Stimulated activated CD8-positive, alpha-beta memory T cell treated with anti-CD3 and anti-CD28 coated beads, Interleukin-15, amount 100 ng/mL, for 48 hours (primary cell): ENCODE measurements at places on chromosomes 5 and 9.
A peak's percentile ranks its signal among the peaks of the same experiment; 100 is the strongest.

DNA sequence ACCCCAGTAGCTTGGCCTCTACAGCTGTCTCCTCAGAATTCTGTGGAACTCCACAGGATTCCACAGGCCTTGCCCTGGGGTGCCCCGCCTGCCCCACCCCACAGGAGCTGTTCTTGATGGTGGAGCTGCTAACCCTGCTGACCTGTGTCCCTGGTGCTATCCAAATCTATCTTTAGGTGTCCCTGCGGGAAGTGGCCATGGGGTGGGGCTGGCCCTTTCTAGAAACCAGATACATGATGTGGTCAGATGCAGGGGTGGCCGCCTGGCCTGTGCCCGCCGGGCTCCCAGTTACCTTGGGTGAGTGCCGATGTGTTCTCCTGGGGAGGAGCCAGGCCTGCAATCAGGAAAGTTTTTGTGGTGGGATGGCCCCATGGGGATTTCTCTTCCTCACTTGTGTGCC lies 34.2 kb downstream of the WNK2 start:
- no peak for DNase-seq

GRCh38 chr9:77085416-77085815 lies 66.0 kb downstream of the FOXB2 start:
- DNase-seq, result no peak

GRCh38 chr9:85258823-85259370 lies 482.9 kb downstream of the AGTPBP1 start:
- no peak for DNase-seq

GRCh38 chr5:103690676-103691075 lies 128.1 kb upstream of the NUDT12 start:
- no peak for DNase-seq

- no peak for DNase-seq
These were observed 126.8 kb downstream of the EHMT1 start for GRCh38 chr9:137745541-137745991.

- DNase-seq, result no peak
These were observed 15.0 kb downstream of the TRIM32 start for GRCh38 chr9:116701940-116702642.

- DNase-seq, result no peak
These were observed 92.2 kb upstream of the ADAMTS19 start for GRCh38 chr5:129367883-129368282.

DNA sequence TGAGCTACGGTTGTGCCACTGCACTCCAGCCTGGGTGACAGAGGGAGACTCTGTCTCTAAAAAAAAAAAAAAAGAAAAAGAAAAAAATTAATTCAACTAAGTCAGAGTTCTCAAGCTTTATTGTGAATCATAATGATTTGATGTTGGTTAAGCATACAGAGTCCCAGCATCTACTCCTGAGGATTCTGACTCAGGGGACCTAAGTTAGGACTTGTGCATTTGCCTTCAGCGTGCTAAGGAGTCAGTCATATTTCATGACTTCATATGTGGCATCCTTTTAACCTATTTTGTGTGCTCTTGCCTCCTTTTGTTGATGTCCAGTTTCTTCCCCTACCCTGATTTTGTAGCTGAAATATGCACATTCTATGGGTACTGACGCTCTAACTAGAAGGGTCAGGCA lies 2.9 kb downstream of the MYOZ3 start:
- no peak for DNase-seq

DNA sequence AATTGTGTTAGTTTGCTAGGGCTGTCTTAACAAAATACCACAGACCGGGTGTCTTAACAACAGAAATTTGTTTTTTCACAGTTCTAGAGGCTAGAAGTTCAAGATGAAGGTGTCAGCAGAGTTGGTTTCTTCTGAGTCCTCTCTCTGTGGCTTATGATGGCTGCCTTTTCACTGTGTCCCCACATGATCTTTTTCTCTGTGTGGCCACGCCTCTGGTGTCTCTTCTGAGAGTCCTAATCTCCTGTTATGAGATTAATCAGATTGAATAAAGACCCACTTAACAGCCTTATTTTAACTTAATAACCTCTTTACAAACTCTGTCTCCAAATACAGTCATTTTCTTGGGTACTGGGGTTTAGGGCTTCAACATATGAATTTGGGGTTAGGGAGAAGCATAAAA lies 561.1 kb downstream of the NR2F1-AS1 start:
- DNase-seq, result no peak

GRCh38 chr5:81794226-81794625 lies 43.3 kb upstream of the SSBP2 start:
- DNase-seq, result no peak

- DNase-seq, result no peak
These were observed 1018.9 kb upstream of the ARRDC3 start for GRCh38 chr5:92402045-92402444.

GRCh38 chr5:54602475-54602874 lies 84.9 kb downstream of the SNX18 start:
- DNase-seq, result no peak

- DNase-seq, result no peak
These were observed 6.5 kb downstream of the PAEP start for GRCh38 chr9:135568026-135568425.

DNA sequence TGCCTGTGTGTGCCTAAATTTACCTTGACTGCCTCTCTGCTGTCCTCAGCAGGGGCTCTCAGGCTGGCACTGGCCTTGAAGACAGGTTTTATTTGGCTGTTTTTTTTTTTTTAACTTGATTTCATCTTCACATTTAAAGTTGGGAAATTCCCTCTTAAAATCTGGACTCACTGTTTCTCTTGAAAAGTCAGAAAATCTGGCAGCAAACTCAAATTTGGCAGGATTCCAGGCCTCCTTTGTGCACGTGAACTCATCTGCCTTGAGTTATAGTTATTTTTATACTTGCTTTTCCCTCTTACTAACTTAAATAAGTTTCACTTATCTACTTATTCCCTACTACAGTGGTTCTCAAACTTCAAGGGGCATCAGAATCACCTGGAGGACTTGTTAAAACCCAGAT lies 118.4 kb upstream of the MAP3K1 start:
- DNase-seq, result no peak

GRCh38 chr5:141330299-141331080 lies at the start of gene PCDHGA1:
Gene PCDHGA1 (plus strand): TSS chr5:141330514.
- no peak for DNase-seq

GRCh38 chr5:68382640-68383039 lies 167.1 kb downstream of the PIK3R1 start:
- DNase-seq, result no peak

DNA sequence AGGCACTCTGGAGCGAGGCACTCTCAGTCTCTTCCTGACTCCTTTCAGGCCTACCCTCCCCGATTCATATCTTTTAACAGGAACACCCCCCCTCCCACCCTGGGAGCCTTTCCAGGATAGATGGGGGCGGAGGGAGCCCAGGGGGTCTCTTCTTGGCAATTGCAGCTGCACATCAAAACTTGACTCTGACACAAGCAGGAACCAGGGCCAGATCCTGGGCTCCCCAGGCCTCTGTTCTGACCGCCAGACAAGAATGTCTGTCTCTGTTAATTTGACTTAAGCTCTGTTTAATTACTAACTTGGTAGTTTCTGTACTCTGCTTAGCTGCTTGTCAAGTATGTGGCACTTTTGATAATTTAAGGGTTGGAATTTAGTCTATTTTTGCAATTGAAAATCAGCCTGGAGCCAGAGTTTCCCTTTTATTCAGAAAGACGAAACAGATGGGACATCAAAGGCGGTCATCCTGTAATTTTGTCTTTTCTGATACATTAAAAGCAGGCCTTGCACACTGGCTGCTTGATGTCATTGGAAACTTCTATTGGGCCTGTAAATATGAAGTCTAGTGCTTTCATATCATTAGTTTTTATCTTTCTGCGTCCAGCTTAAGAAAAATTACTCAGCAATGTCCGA lies 43.3 kb downstream of the ACTL7B start:
- no peak for DNase-seq

DNA sequence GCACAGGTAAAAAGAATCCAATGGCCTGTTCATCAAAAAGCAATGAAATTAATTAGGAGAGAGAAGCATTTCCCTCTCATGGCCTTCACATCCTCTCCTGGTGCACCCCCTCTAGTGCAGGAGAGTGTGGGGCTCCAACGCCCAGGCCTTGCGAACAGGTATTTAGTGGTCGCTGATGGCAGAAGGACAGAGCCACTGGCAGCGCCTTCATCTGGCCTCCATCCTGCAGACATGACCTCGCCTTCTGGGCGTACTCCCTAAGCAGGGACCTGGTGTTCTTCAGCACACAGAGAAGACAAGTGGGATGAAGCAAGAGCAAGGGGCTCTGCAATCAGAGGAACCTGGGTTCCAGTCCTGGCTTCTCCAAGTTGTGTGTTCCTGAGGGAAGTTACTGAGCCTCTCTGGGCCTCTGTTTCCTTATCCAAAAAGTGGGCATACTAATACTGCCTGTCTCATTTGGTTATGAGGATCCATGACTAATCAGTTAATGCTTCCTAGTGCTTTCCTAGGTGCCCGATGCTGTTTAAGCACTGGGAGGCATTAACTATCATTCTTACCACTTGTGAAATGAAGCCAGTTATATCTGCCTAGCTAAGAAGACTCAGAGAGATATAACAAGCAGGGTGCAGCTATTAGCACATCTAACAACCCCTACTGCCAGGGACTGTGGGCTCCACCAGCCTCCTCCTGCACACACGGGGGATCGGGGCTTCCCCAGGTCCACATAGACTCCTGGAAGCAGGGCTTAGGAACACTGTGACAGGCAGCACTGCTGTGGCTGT lies 77.3 kb downstream of the SEMA4D start:
- no peak for DNase-seq

DNA sequence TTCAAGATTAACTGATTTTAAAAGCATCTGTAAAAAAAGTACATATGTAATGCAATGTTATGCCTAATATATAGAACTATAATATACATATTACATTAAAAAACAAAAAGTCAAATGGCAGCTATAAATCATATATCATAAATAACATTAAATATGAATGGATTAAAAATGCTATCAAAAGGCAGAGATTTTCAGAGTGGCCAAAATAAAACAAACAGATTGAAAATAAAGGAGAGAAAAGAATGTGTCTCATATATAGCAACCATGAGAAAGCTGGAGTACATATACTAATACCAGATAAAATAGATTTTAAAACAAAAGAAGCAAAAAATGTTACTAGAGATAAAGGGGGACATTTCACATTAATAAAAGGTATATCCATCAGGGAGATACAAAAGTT lies 38.5 kb downstream of the S1PR3 start:
- DNase-seq, result no peak

DNA sequence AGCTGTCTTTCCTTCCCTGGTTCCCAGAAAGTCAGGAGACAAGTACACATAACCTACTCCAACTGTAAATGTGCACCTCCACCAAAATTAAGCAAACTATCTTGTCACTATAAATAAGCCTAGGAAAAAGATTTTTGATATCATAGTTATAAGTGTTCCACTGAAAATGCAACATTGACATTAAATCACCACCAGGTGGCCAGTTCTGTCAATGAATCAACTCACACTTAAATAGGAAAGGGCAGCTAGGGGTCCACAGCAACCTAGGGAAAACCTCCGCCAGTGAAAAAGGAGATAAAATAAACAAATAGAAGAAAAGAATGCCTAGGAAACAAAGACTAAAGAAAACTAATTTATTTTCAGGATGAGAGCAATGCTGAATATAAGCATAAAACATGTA lies 243.0 kb upstream of the PTPRD start:
- no peak for DNase-seq

DNA sequence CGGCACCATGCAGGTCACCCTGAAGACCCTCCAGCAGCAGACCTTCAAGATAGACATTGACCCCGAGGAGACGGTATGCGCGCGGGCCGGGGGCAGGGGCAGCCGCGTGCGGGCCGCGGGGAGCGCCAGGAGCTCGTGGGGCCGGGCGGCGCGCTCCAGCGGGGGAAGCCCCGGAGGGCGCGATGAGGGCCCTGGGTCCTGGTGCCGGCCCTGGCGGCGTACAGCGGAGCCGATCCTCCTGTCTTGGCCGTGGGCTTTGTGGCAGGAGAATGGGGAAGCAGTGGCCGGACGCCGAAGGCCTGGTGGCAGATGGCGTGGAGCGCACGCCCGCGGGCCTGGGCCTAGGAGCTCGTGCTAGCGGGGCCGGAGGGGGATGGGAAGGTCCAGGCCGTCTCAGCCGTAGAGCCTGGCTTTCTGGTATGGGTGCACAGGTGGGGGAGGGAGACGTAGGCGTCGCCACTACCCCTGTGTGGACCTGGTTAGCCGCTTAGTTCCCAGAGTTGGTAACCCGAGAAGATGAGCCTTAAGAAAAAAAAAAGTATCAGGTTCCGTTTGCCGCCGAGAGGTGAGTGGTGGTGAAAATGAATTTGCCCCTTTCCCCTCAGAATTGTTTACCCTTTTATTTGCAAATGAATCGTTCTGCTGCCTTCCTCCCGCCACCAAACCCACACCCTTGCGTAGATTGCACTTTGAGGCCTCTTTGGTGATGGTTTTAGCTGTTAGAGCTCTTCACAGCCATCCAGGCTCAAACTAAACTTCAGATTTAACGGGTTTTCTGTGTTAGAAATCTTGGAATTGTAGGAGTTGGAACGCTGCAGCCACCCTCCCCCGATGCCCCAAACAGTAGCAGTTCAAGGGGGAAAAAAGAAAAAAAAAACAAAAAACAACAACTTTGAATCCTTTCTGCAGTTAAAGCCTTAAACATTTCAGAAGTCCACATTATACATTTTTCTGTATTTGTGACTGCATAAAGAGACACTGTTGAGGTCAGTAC lies 841 bp downstream of the RAD23B start:
- peak; percentile 69 for DNase-seq

DNA sequence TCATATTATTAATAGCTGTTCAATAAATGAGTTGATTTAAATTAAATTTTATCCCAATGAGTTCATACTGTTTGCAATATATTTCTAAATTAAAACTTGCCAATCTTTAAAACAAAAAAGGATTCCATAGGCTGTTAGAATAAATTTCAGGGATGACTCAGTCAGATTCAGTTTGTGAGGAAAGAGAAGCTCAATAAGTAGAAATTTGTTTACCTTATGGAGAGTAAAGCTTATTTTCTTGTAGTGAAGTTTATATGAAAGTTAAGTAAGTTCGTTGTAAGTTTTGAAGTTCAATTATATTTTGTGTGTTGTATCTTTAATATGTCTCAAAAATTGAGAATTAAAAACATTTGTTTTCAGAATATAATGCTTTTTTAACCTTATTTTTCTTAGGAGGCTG lies 29.0 kb downstream of the GPBP1 start:
- no peak for DNase-seq
